OCI-M1 (cell line): ENCODE measurements at places on chromosomes 3 and 15.
A peak's percentile ranks its signal among the peaks of the same experiment; 100 is the strongest.

- peak; percentile 55 for DNase-seq
Observed at GRCh38 chr3:3189102-3189727, 9.7 kb upstream of the CRBN start.

GRCh38 chr15:100759698-100760356 lies 119.8 kb upstream of the ALDH1A3 start:
- no peak for DNase-seq

GRCh38 chr3:136642711-136643110 lies 109.5 kb downstream of the STAG1 start:
- DNase-seq, result no peak

- no peak for DNase-seq
Observed at GRCh38 chr3:102619361-102619760, 184.5 kb downstream of the ZPLD1 start.

DNA sequence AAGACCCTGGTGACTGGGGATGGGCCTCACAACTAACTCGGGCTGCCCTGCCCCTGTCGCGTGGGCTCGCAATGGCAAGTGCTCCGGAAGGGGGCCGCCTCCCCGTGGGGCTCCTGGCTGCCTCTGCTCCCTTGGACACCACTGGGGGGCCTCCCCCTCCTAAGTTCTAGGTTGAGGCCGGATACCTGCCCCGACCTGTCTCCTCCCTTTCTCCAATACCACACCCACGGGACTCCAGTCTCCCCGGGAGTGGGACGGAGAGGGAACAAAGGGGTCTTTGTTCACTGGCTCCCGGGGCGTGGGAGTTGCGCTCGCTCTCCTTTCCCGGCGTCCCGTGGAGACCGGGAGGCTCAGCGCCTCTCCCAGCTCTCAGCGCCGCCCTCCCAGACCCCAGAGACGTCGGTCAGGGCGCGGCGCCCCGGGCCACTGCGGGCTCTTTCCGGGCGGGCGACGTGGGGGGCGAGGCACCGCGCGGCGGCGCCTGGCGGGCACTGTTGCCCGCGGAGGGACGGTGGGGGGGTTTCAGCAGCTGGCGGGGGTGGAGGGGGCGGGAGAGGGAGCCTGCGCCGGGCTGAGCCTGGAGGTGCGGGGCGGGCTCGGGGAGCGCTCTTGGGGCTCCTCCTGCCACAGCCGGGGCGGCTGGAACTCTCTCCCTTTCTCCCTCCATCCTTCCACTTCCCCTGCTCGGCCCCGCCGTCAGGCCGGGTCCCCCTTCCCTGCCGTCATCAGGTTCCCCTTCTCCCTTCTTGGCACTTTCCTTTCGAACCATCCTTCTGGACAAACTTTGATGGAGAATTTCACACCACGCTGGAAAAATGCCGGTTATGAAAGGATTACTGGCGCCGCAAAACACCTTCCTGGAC lies at the start of gene KCNH8:
KCNH8 (plus strand) TSS at position 606 of the 863 bp plus-strand sequence; CDS start at position 816, 210 bp downstream.
- DNase-seq, result no peak

DNA sequence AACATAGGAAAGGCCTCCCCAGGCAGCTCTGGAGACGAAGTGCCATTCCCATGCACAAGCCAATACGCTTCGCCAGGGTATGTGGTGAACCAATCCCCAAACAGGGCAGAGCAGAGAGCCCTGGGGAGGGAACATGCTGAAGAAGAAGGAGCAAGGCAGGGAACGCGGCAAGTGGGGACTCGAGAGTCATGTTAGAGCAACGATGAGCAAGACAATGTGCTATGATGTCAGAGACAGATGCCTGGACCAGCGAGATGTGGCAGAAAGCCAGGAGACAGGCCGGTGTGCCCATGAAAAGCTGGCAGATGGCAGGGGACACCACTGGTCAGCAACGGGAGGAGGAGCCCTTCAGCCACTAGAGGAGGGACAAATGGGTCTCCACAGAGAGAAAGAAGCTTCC lies 39.6 kb downstream of the NIPA2 start:
- DNase-seq, result no peak

DNA sequence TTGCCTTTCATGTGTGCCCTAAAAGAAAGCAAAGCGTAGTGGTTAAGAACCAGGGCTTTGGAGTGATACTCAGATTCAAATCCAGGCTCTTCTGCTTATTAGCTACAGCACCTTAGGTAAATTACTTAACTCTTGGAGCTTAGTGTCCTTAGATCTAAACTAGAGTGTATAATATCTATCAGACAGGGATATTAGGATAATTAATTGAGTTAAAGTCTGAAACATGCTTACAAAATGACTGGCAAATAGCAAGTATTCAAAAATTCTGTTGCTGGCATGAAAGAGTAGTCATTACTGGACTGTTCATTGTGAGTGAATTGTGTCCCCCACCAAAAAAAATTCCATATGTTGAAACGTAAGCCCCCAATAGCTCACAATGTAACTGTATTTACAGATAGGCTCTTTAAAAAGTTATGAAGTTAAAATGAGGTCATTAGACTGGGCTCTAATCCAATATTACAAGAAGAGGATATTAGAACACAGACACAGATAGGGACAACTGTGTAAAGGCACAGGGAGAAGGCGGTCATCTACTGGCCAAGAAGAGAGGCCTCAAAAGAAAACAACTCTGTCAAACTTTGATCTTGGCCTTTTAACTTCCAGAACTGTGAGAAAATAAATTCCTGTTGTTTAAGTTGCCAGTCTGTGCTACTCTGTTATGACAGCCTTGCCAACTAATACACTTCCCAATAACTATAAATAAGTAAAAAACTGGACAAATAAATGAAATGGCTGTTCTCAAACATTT lies 60.4 kb upstream of the LRRC3B start:
- no peak for DNase-seq

GRCh38 chr15:65935391-65935790 lies 66.1 kb downstream of the RAB11A start:
- DNase-seq, result no peak

DNA sequence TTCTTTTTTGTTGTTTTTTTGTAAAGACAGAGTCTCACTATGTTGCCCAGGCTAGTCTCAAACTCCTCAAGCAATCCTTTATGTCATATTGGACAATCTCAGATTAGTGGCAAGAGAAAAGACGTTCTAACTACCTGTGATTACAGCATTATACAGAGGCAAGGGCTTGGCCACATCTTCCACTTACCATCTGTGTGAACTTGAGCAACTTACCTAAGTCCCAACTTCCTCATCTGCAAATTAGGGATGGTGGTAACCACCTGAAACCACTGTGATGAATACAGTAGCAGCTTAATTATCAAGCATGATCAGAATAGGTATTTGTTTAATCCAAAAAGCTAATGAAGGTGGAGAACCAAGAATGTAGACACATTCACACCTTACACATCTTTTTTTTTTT lies 16.1 kb downstream of the LRRC2 start:
- DNase-seq, result peak; percentile 57

DNA sequence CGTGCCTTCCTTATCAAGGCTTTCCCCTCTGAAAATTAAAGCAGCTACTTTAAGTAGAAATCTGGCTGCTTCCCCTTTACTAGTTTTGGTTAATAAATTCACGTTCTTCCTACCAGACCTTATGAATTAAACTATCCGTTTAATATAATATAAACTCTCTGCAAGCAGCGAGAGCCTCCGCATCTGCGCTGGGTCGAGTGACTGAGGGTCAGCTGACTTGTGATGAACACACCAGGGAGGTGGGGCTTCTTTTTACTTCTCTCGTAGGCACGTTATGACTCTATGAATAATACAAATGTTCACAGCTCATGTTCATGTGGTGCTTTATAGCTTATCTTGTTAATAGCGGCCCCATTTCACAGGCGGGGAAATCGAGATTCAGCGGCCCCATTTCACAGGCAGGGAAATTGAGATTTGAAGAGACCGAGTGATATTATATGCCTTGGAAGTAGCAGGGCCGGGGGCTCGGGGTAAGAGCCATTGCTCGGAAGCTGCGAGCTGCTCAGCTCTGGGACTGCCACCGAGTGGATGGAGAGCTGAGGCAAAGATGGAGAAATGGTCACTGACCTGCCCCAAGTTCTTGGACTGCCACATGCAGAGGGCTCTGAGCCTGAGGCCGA lies 8.3 kb downstream of the MUC4 start:
- no peak for DNase-seq

DNA sequence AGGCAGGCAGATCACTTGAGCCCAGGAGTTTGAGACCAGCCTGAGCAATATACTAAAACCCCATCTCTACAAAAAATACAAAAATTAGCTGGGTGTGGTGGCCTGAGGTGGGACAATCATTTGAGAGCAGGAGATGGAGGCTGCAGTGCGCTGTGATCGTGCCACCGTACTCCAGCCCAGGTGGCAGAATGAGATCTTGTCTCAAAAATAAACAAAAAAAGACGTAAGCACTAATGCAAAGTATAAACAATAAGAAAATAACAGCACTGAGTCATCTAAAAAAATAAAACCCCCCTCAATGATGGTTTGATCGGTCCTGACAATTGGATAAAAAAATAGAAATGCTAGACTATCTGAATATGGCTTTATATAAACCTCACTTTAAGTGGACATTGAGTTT lies 3.6 kb downstream of the PPP1R2 start:
- no peak for DNase-seq
